T-helper 17 cell (primary cell): ENCODE measurements at places on chromosomes 12 and 14.

GRCh38 chr14:46290706-46291105 lies 360.9 kb downstream of the RPL10L start:
- DNase-seq = no peak

DNA sequence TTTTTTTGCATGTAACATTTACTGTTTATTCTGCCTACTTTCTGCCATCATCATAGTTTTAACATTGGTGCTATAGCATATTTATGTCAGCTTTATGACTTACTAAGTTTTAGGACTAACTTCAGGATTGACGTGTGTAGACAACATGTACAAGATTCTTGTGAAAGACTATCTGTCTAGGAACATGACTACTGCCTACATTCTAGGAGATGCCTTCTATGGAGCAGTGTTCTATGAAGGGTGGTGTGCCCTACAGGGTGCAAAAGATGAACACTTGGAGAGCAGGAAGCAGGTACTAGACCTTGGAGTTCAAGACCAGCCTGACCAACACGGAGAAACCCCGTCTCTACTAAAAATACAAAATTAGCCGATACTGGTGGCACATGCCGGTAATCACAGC lies 118.6 kb downstream of the FGD4 start:
- no peak for DNase-seq

- no peak for DNase-seq
Observed at GRCh38 chr12:45535610-45536180, 193.8 kb upstream of the ARID2 start.

DNA sequence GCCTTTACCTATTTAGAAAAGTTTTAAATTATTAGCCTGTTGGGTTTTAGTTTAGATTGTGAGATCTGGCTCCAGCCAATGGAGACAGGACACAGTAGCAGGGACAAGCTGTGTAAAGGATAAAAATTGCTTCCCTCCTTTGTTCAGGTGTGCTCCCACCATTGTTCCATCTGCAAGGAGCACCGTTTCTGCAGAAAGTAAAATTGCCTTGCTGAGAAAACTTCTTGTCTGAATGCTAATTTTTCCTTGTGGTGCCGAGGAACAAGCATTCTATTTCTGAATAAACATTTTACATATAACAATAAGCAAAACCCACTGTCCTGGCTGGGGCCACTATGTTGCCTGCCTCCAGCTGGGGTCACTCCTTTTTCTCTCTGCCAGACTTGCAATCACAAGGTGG lies 72.7 kb upstream of the ZFP36L1 start:
- DNase-seq = no peak

GRCh38 chr14:78153064-78153341 lies 17.2 kb upstream of the NRXN3 start:
- DNase-seq = no peak

GRCh38 chr14:58288106-58288792 lies 10.1 kb upstream of the ARID4A start:
- no peak for DNase-seq

DNA sequence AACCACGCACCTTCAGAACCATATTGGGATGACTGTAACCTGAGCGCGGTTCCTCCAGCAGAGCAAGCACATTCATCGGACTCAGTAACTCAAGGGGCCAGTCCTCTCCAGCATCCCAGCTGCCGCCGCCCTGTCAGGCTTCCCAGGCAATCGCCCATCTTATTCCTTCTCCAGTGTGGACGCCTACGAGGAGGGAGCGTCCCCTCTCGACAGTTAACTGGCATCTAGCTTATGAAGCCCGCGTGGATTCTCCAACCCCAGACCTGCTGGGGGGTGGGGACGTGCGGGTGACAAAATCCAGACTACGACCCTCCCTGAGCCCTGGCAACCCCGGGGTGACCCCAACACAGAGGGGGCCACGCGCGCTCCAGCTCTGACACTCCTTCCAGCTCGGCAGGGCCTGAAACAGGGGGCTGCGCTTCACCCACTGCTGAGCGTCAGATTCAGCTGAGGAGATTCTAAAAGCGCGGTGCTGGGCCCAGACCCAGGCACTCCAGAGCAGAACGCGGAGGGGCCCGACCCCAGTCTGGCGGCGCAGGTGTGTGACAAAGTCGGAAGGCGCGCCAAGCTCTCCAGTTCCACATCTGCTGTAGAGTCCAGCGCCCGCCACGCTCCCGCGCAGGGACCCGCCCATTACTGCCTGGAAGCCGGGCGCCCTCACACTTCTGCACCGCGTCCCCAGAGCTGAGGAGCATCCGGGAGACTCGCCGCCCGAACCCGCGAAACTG lies 43.9 kb upstream of the ESR2 start:
- DNase-seq = no peak

DNA sequence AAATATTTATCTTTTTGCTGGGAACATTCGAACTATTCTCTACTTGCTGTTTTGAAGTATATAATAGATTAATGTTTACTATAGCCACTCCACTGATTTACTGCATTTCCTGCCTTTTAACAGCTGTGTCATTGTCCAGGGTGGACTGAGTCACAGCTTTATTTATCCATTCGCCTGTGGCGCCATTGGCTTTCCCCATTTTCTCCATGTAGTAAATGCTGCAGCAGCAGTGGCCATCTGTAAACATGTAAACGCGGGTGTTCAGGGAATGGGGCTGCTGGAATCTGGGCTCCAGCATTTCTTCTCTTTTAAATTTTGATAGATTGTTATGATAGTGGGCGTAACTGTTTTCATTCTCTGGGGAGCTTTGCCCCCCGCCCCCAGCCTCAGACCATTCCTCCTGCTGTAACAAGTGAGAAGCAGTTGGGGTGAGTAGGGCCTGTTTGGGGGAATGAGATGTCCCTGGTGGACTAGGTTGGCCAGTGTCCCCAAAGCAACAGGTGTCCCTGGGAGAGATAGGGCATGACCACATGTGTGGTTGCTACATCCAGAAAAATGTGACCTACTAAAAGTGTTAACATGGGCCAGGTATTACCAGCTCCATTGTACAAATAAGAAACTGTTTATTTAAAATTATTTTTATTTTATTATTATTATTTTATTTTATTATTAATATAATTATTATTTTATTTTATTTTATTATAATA lies 32.9 kb downstream of the RIN3 start:
- DNase-seq = no peak
